ENCODE measurements at places on chromosomes 4 and X.

GRCh38 chr4:149766135-149766534 is 49.5 kb downstream of the IQCM start:
- DNase-seq, result no peak

GRCh38 chrX:66638591-66639500 is at the start of gene EDA2R:
Gene EDA2R (minus strand): TSS chrX:66639078. CDS start chrX:66616020, 23,058 bp downstream.
- no peak for DNase-seq

DNA sequence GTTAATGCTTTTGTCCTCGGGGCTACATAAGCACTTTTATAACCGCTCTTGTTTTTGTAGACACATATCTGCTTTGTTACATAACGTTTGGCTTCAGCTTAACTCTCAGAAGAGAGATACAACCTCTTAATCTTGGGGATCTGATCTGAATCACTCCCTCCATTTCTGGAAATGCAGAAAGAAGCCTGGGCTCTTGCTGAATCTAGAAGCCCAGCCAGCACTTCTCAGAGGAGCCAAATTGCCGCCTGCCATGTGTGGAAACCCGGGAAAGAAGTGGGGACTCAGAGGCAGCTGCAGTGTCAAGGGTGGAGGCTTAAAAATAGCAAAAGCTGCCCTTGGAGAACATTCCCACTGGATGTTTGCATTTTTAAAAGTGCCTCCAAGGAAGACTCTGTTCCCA is 69.3 kb upstream of the LDB2 start:
- no peak for DNase-seq

DNA sequence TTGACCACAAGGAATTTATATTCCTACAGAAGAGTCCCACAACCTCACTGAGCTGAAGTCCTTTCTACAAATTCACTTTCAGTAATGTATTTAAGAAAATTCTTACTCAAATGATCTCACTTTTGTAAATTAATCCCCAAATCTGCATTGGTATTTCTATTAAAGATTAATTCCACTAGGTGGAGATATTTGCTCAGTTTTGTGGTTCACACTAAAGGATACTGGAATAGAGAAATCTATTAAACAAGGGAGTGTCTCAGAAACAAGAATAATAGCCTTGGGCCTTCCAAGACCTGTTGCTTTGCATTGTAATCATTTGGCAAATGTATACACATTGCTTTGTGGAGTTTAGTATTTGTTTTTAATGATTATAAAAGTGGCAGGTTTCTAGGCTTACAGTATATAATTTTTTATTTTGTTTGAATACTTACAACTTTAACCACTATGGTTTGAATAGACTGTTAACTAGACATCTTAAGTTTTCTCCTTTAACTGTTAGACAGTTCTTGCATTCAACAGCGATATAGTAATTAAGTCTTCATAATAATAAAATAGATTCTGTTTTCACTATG is 25.9 kb downstream of the CFAP299 start:
- DNase-seq, result no peak

GRCh38 chrX:16839852-16840460 is 30.2 kb downstream of the RBBP7 start:
- no peak for DNase-seq

GRCh38 chr4:144504883-144505282 is 141.1 kb upstream of the HHIP start:
- no peak for DNase-seq

DNA sequence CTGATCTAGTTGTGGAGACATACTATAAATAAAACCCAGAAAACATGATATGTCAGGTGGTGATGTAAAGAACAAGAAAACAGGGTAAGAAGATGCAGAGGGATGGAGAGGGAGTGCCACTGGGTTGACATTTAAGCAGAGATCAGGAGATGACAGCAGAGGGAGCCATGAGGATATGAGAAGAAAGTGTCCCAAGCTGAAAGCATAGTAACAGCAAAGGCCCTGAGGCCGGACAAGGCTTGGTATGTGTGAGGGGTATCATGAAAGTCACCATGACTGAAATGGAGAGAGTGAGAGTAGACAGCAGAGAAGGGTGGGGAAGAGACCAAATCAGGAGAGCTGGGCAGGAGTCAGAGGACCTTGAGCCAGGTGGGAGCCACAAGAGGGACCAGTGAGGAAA is 3.4 kb downstream of the GPKOW start:
- no peak for DNase-seq

GRCh38 chr4:147480891-147481576 is at the start of gene EDNRA:
Gene EDNRA (plus strand): TSS chr4:147481097. CDS start chr4:147485682, 4,585 bp downstream.
- no peak for DNase-seq

GRCh38 chr4:96887857-96888256 is 1048.0 kb downstream of the PDHA2 start:
- no peak for DNase-seq

DNA sequence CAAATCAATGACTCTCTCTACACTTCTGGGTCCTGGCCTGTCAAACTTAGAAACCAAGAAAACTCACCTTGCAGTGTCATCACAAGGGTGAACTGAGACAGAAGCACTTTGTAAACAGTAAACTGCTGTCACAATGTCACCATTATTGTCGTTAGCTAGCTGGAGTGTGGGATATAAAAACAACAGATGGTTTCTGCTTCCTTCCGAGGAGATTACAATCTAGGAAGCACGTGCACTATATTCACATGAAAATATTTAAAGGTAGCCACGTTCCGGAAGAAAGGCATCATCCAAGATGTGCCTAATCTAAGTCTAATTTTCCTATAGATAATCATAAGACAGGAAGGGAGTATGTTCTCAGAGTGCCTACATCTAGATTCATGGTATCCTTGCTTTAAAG is 64.7 kb upstream of the ACSL1 start:
- no peak for DNase-seq

DNA sequence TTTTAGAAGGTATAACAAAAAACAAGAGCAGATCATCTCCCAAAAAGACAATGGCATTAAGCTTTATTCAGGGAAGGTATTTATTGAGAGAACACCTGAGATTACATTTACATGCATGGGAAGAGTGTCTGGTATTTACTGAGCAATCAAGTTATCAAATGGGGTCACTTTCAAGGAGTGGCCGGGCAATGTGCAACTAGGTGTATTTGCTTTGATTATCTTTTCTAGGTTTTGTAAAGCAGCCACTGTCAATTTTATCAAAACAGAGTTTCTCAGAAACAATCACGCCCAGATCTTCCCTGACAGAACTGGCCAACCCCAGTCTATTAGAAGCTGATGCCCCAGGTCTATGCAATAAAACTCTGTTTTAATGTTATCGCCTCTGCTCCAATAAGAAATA is 169.5 kb downstream of the GLRA2 start:
- DNase-seq, result no peak

GRCh38 chr4:56844802-56845580 is 23.5 kb upstream of the SPINK2 start:
- DNase-seq, result no peak

DNA sequence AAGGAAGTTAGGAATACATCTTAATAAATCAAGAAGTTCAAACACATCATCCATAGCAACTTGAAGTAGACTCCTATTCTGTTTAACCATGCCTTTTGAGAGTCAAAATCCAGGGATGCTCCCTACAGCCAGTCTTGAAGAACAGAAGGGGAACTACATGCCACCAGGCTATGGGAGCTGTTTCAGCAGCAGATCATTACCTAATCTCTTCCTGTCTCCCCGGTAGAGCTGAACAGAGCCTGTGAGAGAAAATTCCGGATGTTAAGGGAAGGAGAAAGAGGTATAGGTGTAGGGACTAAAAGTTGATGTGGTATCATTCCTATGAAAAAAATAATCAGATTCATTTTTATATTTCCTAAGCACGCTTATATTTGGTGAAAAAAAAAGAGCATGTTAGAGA is 352.2 kb downstream of the SPRY1 start:
- no peak for DNase-seq

GRCh38 chrX:84724576-84724975 is 222.3 kb upstream of the HDX start:
- DNase-seq, result no peak

GRCh38 chrX:136909706-136910564 is 29.4 kb upstream of the RBMX start:
- peak; percentile 96 for DNase-seq

- no peak for DNase-seq
Measured at GRCh38 chrX:48076343-48076742, 4.9 kb upstream of the ZNF630 start.

GRCh38 chr4:37815591-37815990 is 10.9 kb upstream of the PGM2 start:
- DNase-seq, result no peak

DNA sequence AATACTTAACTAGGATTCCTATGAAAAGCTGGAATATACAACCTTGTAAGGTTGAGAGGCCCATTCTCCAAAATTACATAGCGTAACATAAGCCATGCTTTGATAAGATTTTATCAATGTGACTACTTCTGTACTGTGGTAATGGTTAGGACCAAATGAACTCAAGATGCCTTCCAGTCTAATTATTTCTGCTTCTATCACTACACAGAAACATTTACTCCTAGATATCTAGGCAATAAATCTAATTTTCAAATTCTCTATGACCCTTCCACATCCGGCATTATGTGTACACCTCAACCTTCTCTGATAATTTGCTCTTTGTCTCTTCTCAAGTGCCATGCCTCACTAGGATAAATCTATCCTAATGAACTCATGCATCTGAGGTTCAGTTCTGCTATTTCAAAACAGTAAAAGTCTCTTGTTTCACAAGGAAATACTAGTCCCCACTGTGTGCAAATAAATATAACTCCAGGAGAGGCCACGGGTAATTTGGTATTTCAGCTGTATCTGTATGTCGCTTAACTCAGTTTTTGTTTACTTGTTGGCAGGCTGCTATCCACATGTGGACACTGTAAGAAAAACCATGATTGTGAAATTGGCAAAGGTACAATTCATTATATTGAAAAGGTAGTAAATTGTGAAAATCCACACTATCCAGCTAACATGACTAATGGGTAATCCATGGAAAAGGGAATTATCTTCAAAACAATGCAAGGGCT is 93.3 kb downstream of the PRDM5 start:
- no peak for DNase-seq

GRCh38 chr4:107616838-107617389 is 103.1 kb downstream of the PAPSS1 start:
- no peak for DNase-seq

- DNase-seq, result no peak
Measured at GRCh38 chrX:18702362-18703195, 4.9 kb upstream of the PPEF1 start.

- DNase-seq, result peak; percentile 59
Measured at GRCh38 chr4:122500852-122501501, 44.5 kb upstream of the IL2 start.

- no peak for DNase-seq
Measured at GRCh38 chr4:147513091-147513490, 32.2 kb downstream of the EDNRA start.

DNA sequence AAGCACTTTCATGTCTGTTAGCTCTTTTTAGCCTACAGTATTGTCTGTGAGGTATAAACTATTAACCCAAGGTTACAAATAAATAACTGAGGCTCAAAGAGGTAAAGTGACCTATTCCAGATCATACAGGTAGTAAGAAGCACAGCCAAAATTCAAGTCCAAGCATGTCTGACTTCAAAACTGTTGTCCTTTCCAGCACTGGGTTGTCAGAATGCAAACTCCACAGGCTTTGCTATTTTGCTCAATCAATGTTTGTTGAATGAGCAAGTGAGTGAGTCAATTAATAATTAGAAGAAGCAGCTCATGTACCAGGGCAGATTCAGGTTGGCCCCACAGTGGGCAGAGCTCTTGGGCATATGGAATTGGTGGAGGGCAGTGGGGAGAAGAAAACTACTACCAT is 134.1 kb upstream of the ARHGEF9 start:
- no peak for DNase-seq

- no peak for DNase-seq
Measured at GRCh38 chr4:184450743-184451535, 23.4 kb downstream of the IRF2 start.

- DNase-seq, result no peak
Measured at GRCh38 chr4:172997856-172998255, 170.8 kb upstream of the GALNT7 start.

- no peak for DNase-seq
Measured at GRCh38 chr4:174156239-174156826, 127.1 kb downstream of the FBXO8 start.

- DNase-seq, result no peak
Measured at GRCh38 chrX:805103-805670, 174.6 kb downstream of the SHOX start.

- no peak for DNase-seq
Measured at GRCh38 chr4:95510877-95511276, 37.9 kb downstream of the UNC5C start.

- DNase-seq, result peak; percentile 45
Measured at GRCh38 chr4:105472871-105473323, 965 bp downstream of the PPA2 start.

DNA sequence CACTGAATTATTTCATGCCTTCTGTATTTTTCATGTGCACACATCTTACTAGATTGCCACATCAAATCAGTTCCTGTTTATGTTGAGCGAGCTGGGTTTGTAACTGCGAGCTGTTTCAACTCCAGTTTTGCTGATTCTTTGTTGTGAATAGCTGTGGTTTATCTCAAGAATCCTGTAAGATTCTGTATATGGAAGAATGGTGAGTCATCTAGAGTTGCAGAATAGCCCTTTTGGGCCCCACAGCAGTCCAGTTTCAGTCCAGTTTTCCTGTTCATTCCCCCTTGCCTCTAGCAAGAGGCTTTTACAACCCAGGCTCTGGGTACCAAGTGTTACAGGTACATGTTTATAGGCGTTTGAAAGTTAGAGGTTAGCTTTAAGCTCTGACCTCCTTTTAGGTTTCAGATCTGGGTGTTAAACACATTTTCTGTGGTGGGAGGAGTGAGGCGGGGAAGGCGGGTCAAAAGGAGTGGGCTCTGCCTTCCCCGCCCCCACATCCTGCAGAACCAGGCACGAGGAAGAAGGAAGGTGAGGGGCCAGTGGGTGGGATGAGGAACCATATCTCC is 32.7 kb downstream of the TBC1D14 start:
- DNase-seq, result no peak

DNA sequence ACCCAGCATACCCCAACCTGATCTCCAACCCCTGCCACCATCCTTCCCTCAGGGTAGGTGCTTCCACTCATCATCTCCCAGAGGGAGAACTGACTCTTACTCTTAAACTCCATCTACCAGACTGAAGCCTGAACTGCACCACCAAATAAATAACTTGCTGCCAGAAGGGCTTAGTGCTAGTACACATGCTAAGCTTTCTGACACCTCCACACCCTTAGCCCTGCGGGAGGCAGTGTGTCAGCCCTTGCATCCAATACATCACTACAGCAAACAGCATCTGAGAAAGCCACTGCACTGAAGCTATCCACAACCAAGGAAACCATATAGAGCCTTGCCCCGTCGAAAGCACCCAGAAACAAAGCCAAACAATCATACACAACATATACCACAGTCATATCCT is 68.6 kb upstream of the MCF2 start:
- no peak for DNase-seq

DNA sequence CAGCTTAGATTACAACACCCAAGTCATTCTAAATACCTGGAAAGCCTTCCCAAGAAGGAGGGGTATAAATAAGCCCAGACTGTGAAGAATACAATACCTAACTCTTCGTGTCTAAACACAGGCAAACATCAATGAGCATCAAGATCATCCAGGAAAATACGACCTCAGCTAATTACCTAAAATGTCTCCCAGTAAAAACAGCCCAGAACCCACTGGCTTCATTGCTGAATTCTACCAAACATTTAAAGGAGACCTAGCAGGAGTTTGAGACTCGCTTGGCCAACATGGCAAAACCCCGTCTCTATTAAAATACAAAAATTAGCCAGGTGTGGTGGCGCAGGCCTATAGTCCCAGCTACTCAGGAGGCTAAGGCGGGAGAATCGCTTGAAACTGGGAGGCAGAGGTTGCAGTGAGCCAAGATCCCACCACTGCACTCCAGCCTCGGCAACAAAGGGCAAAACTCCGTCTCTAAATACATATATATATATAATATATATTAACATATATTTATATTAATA is 19.1 kb upstream of the HSFX4 start:
- peak; percentile 0 for DNase-seq
